Mesenteric fat pad (tissue), 1 donor: ENCODE measurements at places on chromosomes 16 and 17. TPM values are rescaled to one million over a fixed set of nuclear protein-coding genes. Genes with fewer than 3 reads are reported as not detected.

DNA sequence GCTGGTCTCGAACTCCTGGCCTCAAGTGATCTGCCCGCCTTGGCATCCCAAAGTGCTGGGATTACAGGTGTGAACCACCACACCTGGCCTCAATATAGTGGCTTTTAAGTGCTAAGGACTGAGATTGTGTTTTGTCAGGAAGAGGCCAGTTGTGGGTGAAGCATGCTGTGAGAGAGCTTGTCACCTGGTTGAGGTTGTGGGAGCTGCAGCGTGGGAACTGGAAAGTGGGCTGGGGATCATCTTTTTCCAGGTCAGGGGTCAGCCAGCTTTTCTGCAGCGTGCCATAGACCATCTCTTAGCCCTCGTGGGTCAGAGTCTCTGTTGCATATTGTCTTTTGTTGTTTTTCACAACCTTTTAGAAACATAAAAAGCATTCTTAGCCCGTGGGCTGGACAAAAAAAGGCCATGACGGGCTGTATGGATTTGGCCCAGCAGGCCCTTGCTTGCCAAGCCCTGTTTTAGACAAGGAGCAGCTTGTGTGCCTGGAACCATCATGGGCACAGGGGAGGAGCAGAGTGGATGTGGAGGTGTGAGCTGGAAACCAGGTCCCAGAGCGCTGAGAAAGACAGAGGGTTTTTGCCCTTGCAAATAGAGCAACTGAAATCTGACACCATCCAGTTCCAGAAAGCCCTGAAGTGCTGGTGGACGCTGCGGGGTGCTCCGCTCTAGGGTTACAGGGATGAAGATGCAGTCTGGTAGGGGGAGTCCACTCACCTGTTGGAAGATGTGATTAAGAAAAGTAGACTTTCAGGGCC, 5.5 kb downstream of the BIRC5 start:
- no peak for DNase-seq

DNA sequence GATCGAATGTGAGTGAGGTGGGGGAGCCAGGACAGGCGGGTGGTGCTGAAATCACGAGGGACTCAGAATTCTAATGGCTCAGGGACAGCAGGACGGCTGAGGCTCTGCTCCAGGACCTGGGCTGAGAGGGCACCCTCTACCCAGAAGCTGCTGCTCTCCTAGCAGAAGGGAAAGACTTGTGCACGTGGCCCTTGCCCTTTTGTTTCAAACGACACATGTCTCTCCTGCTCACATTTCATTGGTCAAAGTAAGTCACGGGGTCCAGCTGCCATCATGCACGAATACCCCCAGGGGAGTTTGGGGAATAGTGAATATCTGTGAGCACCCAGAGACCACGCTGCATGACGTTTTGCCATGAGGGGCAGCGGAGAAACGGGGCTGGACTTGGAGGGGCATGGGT, 73.2 kb downstream of the RTN4RL1 start:
- DNase-seq, result no peak

DNA sequence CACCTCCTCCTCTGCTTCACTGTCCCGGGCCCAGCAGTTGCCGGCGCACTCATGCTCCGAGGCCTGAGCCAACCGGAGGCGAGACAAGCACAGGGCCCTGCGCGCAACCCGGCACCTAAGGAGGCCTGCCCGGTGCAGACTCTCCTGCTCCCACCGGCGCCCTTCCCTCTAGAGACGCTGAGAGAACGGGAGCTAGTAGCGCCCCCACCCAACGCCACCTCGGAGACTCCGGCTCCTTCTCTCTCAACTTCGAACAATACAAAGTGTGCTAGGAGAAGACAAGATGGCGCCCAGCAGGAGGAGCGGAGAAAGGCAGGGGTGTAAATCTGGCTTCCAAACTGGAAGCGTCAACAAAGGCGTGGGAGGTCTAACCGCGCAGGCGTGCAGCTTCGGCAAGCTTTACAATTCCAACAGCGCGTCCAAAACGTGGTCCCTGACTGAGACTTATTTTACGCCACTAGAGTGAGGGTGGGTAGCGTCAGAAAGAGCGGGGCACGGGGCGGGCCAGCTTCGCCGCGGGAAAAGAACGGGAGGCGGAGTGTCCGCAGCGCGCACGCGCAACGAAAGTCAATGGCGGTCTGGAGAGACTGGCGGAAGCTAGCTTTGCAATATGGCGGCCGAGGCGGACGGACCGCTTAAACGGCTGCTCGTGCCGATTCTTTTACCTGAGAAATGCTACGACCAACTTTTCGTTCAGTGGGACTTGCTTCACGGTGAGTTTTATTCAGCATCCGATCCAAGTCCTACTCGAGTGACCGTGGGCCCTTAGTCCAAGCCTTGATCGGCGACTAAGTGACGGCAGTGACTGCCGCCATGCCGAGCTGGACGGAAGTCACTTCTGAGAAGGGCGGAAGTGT, at the start of gene MPDU1:
Gene MPDU1 (plus strand): TSS at position 600 of the 857 bp plus-strand sequence. CDS start 11 bp downstream, at position 611.
- DNase-seq, result peak; percentile 98

DNA sequence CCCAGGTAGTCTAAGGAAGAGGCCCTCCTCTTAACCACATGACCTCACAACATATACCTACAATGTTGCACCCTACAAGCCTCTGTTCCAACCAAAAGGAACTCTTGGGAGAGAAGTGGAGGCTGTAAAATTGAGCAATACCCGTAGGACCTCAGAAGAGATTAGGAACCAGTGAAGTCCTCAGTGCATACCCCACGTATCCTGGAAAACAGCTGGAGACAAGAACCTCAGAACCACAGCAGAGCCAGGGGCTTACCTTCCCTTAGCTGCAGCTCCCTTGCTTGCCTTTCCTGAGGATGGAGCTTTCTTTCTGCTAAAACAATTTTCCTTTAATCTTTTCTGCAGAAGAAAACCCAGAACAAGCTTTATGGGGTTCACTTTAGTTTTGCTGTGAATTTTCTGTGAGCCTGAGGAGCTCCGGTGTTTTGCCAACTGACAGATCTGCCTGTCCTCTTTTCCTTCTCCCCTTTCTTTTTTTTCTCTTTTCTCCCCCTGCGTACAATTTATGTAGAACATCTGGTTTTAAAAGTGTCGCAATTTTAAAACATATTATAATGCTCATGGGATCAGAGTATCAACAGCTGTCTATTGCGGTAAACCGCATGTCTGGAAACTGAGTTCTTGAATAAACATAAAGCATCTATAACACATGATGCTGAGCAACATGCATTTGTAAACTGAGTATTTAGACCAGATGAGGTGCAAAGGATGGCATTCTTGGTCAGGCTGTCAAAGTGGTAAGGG, 226.4 kb upstream of the MAF start:
- no peak for DNase-seq

- no peak for DNase-seq
These were observed 12.8 kb upstream of the DBNDD1 start for GRCh38 chr16:90031931-90032673.

GRCh38 chr16:73058221-73058615, 10.3 kb upstream of the ZFHX3 start:
- DNase-seq, result no peak

GRCh38 chr16:86818671-86819532, 240.6 kb downstream of the FOXL1 start:
- DNase-seq, result no peak

GRCh38 chr17:80566054-80566400, 21.4 kb downstream of the RPTOR start:
- no peak for DNase-seq

- DNase-seq, result no peak
These were observed 14.8 kb downstream of the DNAI2 start for GRCh38 chr17:74288785-74289184.

DNA sequence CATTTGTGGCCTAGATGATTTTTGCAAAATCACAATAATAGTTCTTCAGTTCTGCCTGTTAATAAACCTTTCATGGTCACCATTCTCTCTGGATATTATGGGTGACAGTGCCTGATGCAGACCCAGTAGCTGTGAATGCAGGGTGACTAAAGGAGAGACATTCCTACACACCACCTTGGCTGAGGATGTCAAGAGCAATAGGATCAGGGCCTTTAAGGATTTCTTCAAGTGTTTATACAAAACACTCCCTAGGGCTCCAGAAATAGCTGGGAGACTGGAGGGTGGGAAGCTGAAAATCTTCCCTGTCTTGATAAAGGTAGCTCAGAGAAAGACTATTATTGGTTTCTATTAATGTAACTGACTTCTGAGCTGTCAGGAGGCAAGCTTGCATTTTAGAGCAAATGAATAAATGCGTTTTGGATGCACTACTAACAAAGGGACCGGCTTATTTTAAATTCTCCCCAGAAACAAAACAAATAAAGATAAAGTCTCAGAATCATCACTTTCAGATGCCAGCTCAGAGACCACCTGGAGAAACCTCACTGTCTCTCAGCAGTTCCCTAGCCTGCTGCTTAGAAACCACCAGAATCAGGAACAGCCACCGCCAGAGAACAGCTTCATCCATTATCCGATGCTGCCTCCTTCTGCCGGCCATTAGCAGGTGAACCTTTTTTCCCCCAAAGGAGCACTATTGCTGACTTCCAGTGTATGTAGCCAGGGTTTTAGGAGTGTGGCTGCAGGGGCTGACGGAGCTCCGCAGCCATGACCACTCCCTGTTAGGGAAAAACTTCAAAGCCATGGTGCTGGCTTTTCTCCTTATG, 171.4 kb upstream of the DYNLRB2 start:
- no peak for DNase-seq

GRCh38 chr17:82439194-82439828, 11.2 kb downstream of the CYBC1 start:
- DNase-seq, result no peak

- DNase-seq, result no peak
These were observed 33.4 kb downstream of the VAC14 start for GRCh38 chr16:70767377-70768202.

GRCh38 chr17:8846768-8847211, 20.7 kb downstream of the PIK3R6 start:
- peak; percentile 6 for DNase-seq

- no peak for DNase-seq
These were observed 85.5 kb upstream of the SALL1 start for GRCh38 chr16:51236583-51236982.

- DNase-seq, result no peak
These were observed 41.4 kb downstream of the SMG6 start for GRCh38 chr17:2262135-2262587.

- DNase-seq, result no peak
These were observed 3.5 kb downstream of the ICAM2 start for GRCh38 chr17:64016974-64017373.

GRCh38 chr17:59830007-59830630, 62.6 kb downstream of the TUBD1 start:
- DNase-seq, result no peak

GRCh38 chr16:68646953-68647659, 2.0 kb downstream of the CDH3 start:
- no peak for DNase-seq

GRCh38 chr16:84863481-84863814, 43.7 kb downstream of the CRISPLD2 start:
- DNase-seq, result no peak

- DNase-seq, result no peak
These were observed 37.1 kb downstream of the YWHAE start for GRCh38 chr17:1362964-1363363.

DNA sequence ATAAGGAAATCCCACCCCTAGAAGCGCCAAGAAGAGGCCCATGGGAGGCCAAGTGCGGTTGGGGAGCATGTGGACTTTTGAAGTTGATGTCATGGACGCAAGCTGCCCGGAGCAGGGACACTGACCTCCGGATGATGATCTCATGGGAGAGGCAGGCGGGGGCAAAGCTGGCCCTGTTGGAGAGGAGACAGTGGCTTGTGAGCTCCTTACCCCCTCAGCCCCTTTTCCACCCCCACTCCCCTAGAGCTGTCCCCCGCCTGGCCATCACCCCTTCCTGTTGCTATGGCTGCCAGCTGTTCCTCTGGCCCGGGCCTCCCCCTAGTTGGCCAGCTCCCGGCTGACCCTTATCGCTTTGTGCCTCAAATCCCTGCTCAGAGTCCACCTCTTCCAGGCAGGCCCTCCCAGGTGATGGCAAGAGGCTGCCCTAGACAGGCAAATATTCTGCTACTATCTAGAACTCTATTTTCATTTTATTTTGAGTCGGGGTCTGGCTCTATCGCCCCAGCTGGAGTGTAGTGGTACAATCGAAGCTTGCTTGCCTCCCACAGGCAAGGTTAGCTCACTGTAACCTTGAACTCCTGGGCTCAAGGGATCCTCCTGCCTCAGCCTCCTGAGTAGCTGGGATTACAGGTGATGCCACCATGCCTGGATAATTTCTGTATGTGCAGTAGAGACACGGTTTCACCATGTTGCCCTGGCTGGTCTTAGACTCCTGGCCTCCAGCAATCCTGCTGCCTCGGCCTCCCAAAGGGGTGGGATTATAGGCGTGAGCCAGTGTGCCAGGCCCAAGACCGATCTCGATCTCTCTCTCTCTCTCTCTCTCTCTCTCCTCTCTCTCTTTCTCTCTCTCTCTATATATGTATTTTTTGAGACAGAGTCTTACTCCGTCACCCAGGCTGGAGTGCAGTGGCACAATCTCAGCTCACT, 6.6 kb downstream of the NOTUM start:
- no peak for DNase-seq

GRCh38 chr17:43615330-43616028, 46.2 kb downstream of the MEOX1 start:
- DNase-seq, result no peak

GRCh38 chr17:80568246-80568645, 23.6 kb downstream of the RPTOR start:
- DNase-seq, result no peak

DNA sequence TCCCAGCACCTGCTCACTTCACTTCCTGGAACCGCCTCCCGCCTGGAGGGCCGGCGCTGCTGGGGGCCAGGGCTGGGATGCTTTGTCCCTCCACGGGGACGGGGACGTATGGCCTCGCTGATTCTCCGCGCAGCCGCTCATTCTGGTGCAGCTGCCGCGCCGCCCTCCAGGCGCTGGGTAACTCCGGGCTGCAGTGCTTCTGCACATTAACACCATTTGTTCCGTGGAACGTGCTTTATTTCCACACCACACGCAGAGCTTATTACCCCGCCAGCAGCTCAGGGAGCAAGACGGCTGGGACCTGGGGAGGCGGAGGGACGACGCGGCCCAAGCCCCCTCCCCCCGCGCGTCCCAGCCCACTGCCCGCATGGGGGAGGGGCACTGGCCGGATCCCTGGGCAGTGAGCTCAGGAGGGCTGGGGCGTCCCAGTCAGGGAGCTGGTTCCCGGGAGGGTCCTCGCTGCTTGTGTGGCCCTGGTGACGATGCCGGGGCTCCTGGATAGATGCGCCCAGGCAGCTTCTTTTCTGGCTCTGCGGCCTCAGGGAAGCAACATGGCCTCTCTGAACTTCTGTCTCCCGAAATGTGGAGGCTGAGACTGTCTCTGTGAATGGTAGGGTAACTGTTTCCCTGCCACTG, 45.4 kb upstream of the ACSF3 start:
- no peak for DNase-seq

- no peak for DNase-seq
These were observed 56.0 kb upstream of the AXIN2 start for GRCh38 chr17:65617496-65617895.

GRCh38 chr17:15119968-15120367, 145.2 kb downstream of the PMP22 start:
- no peak for DNase-seq

The PAFAH1B1 gene
- total RNA-seq, result 140 TPM

The TAC4 gene
- not detected for total RNA-seq

The OR3A3 gene
- total RNA-seq, result not detected

The HEATR3 gene
- total RNA-seq, result 22.4 TPM

The ATP2A1 gene
- total RNA-seq, result 0.48 TPM

The NOL3 gene
- 31.3 TPM for total RNA-seq

The OR4D1 gene
- total RNA-seq, result not detected

The DUSP3 gene
- 103 TPM for total RNA-seq

The CTU2 gene
- total RNA-seq, result 20.3 TPM

The NHLRC4 gene
- total RNA-seq, result 1.3 TPM

The CCL3 gene
- total RNA-seq, result 33.7 TPM

The SMPD3 gene
- total RNA-seq, result 0.58 TPM
